ENCODE measurements at places on chromosomes 1 and 21.
A peak's percentile ranks its signal among the peaks of the same experiment; 100 is the strongest.

- no peak for DNase-seq
Observed at GRCh38 chr1:15522551-15522950, 1.5 kb downstream of the CASP9 start.

DNA sequence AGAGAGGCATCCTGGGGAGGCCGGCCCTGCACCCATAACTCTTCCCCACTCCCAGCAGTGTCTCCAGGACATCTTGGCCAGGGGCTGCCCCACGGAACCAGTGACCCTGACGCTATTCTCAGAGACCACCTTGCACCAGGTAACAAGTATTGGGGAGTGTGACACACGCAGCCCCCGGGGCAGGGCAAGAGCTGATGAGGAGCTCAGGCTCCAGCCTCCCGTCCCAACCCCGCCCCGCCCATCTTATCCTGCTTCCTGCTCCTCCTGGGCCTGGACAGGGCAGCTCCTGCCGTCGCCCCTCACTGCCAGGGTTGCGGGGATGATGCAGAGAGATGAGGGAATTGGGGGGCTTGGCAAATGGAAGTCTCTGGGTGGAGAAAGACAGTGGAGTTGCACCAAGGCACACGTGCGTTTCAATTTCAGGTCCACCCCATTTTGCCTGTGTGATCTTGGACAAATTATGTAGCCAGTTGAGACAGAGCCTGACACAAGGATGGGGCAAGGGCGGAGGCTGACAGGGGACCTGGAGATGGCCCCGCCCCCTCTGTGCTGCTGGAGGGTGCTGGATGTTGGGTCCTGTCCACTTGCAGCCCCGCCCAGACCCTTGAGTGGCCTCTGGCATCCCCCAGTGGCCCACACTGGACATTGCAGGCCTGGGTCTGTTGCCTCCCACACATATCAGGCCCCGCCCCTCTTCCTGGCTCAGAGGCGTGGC, 10.7 kb downstream of the CLCNKA start:
- DNase-seq: peak; percentile 59

GRCh38 chr1:47888294-47888629, 108.9 kb downstream of the TRABD2B start:
- no peak for DNase-seq

GRCh38 chr1:93440706-93441105, 7.2 kb upstream of the FNBP1L start:
- DNase-seq: no peak

DNA sequence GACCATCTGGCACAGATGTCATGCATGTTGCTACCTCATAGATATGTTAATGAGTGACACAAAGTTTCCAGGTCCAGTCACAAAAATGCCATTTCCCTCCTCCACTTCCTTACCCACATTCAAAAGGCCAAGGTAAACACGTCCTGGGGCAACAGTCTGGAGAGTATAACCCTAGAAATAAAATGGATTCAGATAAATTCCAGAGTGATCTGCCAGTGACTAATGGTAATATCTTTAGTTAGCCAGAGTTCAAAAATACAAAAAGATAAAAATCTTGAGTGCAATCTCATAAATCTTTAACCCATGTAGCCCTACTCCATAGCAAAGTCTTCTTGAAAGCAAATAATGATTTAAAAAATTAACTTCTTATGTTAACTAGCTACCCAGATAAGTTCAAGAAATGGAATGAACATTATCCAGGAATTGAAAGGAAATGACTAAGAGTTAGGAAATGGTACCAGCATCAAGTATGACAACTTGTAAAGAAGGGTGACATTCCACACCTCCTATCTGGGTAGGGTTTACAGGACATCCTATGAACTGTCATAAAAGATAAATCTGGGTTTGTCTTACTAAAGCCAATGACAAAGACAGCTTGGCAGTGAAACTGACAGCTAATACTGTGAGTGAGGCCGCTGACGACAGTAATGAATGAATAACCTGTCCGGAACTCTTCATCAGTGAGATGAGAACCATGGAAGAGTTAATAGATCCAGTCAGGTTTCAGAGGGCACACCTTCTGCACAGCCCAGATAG, 18.1 kb downstream of the RGS2 start:
- no peak for DNase-seq

GRCh38 chr1:216450227-216450626, 27.0 kb upstream of the USH2A start:
- no peak for DNase-seq

- no peak for DNase-seq
Observed at GRCh38 chr21:29538115-29538514, 239.4 kb downstream of the BACH1 start.

DNA sequence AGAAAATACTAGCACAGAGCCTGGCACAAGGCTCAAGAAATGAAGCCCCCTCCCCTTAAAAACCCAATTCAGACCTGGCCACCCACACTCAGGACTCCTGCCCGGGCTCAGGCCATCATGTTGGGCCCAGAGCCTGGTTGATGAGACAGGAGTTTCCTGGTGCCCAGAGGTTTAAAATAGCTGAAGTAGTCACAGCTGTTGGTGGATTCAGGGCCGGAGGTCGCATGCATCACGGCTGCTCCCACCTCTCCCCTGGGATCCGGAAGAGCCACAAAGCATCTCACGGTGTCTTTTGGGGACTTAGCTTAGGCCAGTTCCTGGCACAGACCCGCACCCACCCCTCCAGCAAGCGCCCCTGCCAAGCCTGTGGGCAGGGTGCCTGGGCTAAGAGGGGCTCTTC, 2.6 kb upstream of the PADI2 start:
- no peak for DNase-seq

DNA sequence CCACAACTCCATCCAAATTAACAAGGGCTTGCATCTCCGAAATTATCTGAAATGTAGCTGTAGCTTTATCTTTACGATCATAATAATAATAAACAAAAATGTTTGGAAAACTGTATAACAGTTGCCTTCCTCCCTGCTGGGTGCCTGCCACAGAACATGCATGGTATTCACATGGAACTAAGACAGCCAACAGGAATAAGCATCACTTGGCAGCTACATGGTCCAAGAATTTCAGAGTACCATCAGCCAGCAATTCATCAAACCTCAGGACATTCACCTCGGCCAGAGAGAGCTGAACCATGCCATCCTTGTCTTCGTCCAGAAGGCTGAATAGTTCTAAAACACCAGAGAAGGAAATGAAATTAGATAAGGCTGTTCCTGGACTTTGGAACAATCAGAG, 122.7 kb downstream of the CAPN8 start:
- DNase-seq: no peak

DNA sequence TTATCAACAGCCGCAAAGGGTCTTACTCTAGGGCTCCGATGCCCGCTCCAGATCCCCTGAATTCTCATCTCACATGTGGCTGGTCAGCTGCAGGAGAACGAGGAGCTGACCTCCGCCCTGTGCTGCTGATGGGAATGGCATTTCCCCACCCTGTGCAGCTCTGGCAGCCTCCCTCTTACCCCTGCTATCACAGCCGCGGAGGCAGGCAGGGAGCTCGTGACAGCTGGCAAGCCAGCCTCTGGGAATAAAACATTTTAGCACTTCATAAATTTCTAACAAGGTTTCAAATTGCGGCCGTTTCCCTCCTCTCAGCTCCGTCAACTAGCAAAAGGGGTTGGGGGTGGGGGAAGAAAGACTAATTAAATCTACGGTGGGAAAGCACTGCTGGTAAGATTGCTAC, 81.1 kb downstream of the DSCAM start:
- no peak for DNase-seq

DNA sequence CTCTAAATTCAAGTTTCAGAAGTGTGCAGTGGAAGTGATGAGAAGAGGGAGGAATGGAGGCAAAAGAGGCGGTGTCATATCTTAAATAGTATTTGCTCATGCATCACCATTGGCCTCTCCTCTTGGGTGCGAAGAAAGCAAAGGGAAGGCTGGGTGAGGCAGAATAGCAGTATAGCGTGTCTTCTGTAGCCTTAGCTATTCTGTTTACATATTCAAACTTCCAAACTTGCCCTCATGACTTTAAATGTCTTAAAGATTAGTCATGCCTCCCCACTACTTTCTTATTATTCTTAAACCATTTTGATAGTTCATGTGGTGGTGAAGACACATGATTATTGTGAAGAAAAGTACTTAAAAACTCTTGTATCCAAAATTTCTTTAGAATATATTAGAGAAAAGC, 104.6 kb upstream of the TENT5C start:
- no peak for DNase-seq

- DNase-seq: no peak
Observed at GRCh38 chr21:46120301-46121285, 22.7 kb downstream of the COL6A2 start.

DNA sequence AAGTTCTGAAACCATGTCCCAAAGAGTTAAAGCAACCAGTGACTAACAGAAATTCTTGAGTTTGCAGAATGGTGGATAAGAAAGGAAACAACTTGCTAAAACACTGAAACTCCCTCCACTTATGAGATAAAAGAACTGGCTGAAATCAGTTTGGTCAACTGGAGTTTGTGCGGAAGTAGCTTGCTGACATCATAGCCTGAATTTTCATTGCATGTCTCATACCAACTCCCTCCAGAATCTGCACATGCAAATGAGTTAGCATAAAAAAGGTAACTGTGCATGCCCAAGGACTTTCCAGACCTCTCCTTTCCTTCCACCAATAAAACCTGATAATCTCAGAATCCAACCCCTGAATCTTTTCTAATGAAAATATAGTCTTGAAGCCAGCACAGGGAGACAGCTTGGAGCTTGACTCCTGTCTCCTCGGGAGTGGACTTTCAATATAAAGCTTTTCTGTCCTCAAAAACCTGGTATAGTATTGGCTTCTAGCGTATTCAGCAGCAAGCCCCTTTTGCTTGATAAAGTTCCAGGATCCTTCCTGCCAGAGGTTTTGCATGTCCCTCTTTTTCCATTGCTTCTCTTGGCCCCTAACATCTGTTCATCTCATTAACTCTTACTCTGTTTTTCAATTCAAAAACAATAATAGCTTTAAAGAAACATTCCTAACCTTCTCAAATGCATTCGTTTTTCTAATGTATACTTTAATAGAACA, 785.8 kb upstream of the ADGRL4 start:
- no peak for DNase-seq

DNA sequence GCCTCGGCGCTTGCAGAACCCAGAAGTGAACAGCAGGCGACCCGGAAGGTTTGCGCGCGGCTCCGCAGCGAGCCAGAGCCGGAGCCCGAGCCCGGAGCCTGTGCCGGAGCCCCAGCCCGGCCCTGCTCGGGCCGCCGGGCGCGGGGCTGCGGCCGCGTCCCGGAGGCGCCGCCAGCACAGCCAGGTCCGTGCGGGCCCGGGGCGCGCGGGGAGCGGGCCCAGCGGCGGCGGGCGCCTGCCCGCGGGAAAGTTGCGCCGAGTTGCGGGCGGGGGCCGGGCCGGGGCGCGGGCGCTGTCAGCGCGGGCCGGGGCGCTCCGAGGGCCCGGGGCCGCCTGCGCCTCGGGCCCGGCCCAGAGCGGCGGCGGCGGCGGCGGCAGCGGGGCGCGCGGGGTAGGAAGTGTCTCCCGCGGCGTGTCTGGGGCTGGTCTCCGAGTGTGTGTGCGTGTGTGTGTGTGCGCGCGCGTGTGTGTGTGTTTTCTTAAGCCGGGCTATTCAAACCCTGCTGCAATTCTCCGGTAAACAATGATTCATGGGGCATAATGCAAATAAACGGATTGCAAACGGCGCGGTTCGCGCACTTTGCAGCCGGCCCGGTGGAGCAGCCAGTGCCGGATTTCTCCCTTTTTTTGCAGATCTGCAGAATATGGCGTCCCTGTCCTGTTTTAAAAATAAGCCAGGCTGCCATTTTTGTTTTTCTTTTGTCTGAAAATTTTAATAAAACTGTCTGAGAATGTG, at the start of gene ZNF362:
TSS of gene ZNF362 (plus strand) at position 22 of the 736 bp plus-strand sequence. CDS start 14,083 bp downstream, outside the sequence.
- DNase-seq: peak; percentile 47

DNA sequence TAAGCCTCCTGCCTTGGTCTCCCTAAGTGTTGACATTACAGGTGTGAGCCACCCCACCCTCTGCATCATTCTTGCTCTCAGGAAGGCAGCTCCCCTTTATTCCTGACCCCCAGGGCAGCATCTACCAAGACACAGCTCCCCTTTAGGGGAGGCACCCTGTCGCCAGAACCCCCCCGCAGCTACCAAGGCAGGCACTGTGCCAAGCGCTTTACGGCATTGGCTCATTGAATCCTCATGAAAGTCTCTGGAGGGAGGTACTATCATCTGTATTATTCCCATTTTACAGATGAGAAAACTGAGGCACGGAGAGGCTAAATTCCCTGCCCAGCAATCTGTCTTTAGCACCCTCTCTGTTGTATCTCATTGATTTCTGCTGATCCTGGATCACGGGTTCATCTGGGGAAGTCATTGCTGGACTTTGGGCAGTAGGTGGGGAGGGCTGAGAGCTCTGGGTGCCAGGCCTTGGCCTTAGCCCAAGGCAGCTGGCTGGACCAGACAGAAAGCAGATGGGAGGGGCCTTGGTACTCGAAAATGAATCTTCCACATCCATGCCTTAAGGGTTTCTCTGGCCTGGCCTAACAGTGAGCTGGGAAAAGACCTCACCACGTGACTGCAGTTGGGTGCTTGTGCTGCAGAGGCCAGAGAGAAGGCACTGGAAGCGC, 5.9 kb downstream of the PLOD1 start:
- no peak for DNase-seq

- DNase-seq: no peak
Observed at GRCh38 chr1:199264911-199265310, 626.1 kb downstream of the PTPRC start.

GRCh38 chr1:219958875-219959417, 30.6 kb upstream of the SLC30A10 start:
- no peak for DNase-seq

DNA sequence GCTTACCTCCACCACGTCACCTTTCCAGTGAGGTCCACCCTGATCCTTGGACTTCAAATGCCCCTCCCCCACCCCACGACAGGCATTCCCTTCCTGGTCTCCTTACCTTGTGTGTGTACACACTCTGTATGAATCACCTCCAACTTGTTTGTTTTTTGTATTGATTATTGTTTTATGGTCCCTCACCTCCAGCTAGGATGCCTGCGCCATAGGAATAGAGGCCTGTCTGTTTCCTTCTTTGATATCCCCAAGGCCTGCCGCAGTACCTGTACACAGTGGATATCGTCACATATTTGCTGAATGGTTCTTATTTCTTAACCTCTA, 219.6 kb upstream of the POU3F1 start:
- no peak for DNase-seq

DNA sequence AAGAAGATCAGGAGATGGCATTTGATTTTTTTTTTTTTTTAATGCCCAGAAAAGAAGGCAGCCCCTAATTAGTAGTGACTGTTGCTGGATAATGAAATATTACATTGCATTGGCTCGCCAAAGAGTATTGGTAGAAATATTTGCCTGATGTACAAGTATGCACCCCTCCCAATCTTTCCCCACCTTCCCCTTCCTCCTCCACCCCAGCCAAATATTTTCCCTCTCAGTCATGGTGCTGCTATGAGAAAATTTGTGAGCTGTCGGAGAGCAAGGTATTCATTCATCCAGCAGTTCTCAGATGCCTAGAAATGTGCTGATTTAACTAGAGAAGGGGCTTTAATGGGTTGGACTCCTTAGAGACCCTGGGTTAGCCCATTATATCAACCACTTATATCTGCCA, 50.5 kb upstream of the IKBKE start:
- no peak for DNase-seq

All from D721Med (cell line).